Umbilical cord (tissue), 2 donors: ENCODE measurements at places on chromosomes 1 and 21. TPM values are rescaled to one million over a fixed set of nuclear protein-coding genes. Genes with fewer than 3 reads are reported as not detected.

Gene TAS1R1
- total RNA-seq, result not detected

Gene DRAM2
- 19.0 TPM for total RNA-seq

Gene ALDH4A1
- total RNA-seq, result 2.4 TPM

Gene CFAP107
- not detected for total RNA-seq

Gene ATP1A2
- total RNA-seq, result 11.1 TPM

Gene S100A3
- not detected for total RNA-seq

Gene UBXN10
- 0.48 TPM for total RNA-seq

Gene TMPRSS3
- 1.7 TPM for total RNA-seq

Gene ABCG1
- total RNA-seq, result 6.5 TPM

Gene TCHH
- 0.96 TPM for total RNA-seq

- DNase-seq, result no peak
Measured at GRCh38 chr1:5933050-5933449, 59.2 kb downstream of the NPHP4 start.

DNA sequence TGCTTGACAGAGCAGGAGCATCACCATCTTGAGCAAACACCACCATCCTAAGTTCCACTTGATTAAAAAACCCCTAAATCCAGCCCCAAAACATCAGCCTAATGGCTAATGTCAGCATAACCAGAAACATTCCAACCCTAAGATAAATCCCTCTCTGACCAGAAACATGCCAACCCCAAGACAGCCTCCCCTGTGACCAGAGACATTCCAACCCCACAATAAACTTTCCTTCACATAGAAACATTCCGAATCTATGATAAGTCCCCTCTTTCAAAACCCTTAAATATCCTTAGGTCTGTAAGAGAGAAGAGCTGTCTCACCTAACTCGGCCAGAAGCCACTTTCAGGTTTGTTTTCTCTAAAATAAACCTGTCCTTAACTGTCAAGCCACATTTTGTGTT, 17.4 kb upstream of the SLC2A5 start:
- no peak for DNase-seq

GRCh38 chr1:244865028-244865371, 657 bp upstream of the HNRNPU start:
- no peak for DNase-seq

DNA sequence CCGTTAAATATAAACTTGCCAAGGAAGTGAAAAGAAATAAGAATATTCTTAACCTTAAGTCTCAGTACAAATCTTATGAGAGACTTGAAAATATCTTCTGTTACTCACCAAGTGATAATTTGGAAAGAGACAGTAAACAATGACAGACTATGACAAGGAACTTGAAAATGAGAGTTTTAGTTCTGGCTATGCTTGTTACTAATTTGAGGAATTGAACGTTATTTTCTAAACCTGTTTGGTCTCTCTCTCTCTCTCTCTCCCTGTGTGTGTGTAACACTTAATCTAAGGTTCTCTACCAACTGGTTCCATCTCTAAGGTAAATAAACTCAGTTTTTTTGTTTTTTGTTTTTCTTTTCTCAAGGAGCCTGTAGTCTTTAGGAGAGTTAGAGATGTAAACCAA, 161.8 kb downstream of the AMY1C start:
- DNase-seq, result no peak

DNA sequence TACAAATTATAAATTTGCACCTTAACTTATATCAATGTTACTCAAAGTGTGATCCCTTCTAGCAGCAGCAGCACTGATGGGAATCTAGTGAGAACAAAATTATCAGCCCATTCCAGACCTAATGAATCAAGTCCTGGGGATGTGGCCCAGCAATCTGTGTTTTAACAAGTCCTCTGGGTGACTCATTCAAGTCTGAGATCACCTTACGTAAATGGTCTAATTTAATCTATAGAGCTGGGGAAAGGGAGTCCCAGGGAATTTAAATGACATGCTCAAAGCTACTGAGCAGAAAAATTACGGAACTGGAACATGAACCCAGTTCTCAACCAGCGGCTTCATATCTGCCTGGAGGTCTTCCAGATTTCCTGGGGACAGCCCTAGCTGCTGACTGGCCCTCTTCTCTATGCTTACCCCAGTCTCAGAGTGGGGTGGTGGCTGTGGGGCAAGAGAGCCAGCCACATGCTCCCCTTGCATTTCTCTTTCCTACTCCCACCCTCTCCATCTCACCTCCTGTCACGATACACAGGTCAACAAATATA, 220.0 kb downstream of the TM2D1 start:
- DNase-seq, result no peak

DNA sequence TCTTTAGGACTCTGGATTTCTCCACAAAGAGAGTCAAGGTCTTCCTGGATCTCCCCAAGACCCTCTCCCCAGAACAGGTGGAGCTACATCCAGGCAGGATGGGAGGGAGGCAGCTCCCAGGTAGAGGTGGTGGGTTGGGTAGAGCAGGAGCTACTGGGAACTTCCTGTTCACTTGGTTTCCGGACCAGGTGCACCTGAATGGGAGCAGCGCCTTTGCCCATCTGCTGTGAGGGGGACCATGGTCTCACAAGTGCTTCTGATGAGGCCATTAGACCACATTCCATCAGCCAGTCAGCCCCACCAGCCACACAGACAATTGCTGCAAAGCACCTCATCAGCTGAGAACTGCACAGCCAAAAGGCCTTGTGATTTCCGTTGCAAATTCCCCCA, 188.8 kb downstream of the MATN1 start:
- no peak for DNase-seq

GRCh38 chr1:84598418-84598817, 24.2 kb upstream of the CTBS start:
- no peak for DNase-seq

- DNase-seq, result peak; percentile 71
Measured at GRCh38 chr1:22673486-22674409, 20.7 kb downstream of the C1QB start.

DNA sequence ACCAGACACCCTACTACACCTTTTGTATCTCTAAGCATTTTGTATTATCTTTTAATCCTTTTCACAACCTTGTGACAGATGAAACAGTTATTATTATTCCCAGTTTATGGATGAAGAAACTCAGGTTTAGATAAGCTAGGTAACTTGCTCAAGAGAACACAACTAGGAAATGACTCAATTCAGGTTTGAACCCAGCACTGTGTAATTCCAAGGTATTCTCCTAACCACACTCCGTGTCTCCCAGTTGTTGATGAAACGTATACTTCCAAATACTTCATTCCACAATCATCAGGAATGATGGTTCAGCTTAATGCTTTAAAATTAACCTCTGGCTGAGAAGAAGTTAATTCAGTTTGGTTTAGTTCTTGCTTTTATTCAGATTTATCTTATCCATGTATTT, 51.7 kb upstream of the MRPS6 start:
- no peak for DNase-seq

DNA sequence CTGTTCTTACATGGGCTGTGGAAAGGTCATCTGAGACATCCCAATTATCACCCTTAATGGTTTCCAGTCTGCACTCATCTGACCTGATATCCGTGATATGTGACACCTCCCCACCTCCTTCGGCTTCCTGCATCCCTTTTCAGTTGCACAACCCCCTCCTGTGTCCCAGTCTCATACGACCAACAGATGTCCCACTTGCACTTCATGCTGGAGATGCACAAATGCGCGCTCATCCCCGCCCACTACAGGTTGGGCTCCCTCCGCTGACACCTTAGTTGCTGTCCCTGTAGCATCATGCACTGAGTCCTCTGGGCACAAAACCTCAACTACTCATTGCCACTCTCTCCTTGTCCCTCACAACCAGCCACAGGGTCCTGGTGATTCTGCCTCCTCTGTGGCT, 94.4 kb downstream of the MIS18A start:
- DNase-seq, result no peak

- peak; percentile 59 for DNase-seq
Measured at GRCh38 chr1:64546013-64546412, 76.1 kb downstream of the CACHD1 start.

- peak; percentile 43 for DNase-seq
Measured at GRCh38 chr1:26717017-26717491, 21.2 kb downstream of the ARID1A start.

DNA sequence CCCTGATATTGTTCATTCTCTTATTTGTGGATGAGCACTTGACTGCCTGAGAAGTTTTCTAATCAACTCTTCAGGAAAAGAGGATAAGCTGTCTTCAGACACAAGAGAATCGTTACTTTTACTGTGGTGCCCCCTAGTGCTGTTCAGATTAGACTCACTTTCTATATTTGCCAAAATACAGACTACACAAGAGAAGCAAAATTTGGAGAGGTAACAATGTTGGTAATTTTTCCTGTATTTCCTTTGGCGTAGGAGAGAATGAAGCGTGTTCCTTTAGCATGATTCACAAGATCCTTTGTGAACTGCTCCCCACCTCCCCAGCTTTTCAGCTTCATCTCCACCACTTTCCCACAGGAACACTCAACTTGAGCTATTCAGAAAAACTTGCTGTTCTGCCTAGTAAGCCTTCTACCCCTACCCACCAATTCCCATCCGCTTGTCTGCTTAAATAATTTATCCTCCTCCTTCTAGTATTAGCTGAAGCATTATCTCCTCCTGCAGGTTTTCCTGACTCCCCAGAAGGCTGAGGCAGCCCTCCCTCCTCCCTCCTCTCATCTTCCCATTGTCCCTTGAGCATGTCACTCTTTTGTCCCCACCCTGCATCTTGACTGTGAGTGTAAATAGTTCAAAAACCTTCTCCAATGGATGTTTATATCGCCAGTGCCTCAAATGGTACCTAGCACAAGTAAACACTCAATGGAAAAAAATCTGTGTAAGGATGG, 4.5 kb downstream of the TNFSF4 start:
- DNase-seq, result peak; percentile 78

GRCh38 chr21:38388647-38389353, 109.5 kb downstream of the ERG start:
- no peak for DNase-seq

DNA sequence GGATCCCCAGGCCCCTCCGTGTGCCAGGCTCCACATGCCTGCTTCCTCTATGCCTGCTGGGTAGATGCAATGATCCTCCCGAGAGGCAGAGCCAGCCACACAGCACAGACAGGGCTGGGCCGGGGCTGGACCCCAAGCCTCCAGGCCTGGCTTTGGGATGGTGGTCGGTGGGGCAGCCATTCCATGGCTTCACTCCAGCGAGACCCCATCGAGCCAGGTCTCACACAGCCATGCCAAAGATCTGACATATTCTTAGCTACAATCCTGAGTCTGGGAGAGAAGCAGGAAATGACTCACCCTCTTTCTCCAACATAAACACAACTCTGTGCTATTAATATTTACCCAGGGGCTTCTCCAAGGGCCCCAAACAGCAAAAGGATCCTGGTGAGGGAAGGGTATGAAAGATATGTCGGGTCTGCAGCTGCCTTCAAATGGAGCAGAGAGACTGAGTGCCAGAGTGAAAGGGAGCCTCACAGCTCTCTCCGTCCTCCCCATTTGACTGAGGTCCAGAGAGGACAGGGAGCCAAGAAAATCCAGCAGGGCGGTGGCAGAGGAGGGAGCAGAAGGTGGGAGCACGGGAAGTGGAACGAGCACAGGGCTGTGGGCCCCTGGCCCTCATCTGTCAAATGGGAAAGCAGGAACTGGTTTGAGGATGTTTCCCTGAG, 639.5 kb downstream of the MATN1 start:
- peak; percentile 76 for DNase-seq

- no peak for DNase-seq
Measured at GRCh38 chr1:68644504-68644903, 147.6 kb upstream of the DEPDC1 start.

DNA sequence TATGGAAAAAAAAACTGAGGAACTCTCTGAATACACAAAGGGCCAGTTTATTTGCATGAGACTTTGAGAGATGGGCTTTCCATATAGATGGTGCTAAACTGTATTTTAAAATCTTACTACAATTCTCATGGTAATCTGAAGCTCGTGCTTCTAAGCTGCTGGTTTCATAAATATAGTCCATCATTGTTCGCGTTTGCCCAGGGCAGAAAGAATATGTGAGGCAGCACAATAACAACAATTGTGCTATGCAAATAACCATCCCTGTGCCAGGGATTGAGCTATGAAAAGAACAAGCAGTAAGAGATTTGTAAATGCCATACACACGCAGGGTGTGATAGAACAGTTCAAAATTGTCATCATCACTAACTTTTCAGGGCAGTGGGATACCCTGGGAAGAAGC, 4.9 kb upstream of the EPS15 start:
- no peak for DNase-seq

DNA sequence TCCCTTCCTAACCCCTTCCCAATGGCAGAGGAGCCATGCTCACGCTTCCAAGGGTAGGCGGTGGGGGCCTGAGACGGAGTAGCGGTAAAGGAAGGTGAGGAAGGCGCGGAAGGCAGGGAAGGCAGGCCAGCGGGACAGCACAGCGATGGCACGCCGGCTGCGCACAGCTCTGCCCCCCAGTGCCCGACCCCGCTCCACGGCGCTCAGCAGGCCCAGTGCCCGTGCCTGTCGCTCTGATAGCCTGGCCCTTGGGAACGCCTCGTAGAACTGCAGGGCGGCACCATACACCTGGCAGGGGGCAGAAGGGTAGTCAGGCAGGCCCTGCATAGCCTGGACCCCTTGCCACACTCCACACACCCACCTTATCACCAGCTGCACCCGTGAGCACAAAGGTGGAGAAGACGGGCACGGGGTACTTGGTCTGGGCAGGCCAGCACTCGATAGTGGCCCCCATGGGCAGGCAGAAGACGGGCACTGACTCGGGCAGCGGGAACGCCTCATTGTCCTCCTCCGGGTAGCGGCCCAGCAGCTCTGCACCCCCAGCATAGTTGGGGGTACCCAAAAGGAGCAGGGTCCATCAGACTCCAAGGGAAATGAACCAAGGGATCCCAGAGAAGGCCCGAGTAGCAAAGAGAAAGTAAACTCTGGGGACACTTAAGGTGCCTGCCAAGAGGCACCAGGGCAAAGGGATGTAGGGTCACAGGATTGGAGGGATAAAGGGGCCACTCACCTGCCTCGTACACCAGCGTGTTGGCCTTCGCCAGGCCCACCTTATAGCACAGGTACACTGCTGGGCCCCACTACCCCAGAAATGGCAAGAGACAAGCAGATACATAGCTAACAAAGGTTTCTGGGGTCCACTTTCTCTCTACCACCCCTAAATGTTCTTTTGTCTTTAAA, 4.4 kb downstream of the DENND4B start:
- DNase-seq, result no peak
